NCI-H446 (cell line): ENCODE measurements at places on chromosomes 7 and 10.
A peak's percentile ranks its signal among the peaks of the same experiment; 100 is the strongest.

- DNase-seq: no peak
These were observed 294.8 kb upstream of the KLF6 start for GRCh38 chr10:4079803-4080202.

GRCh38 chr10:79407811-79408795, 37.3 kb downstream of the ZCCHC24 start:
- DNase-seq: no peak

GRCh38 chr10:88236121-88236743, 346.9 kb downstream of the RNLS start:
- DNase-seq: no peak

GRCh38 chr10:43942096-43942850, 293.6 kb upstream of the ZNF32 start:
- no peak for DNase-seq

DNA sequence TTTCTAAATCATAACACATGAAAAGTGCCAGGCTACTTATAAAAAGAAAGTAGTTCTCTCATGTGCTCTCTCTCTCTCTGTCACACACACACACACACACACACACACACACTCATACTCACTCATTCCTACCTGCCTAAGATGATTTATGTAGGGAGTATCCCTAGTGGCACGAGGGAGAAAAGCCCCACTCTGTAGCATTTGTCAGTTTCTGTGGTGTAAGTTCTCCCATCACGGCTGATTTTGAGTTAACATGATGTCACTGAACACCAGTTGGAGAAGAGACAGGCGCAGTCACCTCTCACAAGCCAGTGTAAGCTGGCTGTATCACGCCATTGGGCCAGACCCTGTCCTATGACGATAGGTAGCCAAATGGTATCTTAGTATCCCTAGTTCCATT, 395.4 kb downstream of the SFMBT2 start:
- DNase-seq: no peak

- DNase-seq: no peak
These were observed 37.8 kb downstream of the RSU1 start for GRCh38 chr10:16779384-16779915.

DNA sequence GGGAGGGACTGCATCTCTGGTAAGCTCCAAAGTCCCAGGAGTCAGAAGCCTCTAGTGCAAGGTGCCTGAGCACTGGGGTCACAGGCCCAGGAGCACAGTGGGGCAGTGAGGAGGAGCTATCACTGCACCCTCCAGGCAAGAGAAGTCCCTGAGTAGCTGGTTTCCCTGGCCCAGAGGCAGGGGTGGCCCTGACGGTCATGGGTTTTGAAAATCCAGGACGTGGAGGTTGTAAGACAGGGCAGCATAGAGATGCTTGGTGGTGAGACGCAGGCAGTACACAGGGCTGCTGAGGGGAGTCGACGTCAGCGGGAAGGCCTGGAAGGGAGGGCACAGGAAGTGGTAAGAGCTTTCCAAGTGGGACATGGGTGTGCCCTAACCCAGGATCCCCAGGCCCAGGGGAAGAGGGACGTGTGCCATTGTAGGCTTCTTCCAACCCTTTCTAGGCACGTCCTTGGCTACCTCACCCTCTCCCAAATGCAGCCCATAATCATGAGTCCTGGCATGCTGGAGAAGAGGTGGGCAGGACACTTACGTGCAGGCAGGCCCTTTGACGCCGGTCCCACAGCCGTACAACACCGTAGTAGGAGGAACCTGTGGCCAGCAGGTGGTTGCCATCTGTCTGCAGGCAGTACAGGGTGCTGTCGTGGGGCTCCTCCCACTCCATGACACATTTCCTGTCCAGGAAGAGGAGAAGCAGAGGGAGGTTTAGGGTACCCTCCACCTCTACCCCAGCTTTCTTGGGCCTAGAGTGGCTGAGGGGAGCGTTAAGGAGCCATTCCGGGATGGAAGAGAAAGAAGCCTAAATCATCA, 23.2 kb downstream of the DPCD start:
- DNase-seq: no peak

DNA sequence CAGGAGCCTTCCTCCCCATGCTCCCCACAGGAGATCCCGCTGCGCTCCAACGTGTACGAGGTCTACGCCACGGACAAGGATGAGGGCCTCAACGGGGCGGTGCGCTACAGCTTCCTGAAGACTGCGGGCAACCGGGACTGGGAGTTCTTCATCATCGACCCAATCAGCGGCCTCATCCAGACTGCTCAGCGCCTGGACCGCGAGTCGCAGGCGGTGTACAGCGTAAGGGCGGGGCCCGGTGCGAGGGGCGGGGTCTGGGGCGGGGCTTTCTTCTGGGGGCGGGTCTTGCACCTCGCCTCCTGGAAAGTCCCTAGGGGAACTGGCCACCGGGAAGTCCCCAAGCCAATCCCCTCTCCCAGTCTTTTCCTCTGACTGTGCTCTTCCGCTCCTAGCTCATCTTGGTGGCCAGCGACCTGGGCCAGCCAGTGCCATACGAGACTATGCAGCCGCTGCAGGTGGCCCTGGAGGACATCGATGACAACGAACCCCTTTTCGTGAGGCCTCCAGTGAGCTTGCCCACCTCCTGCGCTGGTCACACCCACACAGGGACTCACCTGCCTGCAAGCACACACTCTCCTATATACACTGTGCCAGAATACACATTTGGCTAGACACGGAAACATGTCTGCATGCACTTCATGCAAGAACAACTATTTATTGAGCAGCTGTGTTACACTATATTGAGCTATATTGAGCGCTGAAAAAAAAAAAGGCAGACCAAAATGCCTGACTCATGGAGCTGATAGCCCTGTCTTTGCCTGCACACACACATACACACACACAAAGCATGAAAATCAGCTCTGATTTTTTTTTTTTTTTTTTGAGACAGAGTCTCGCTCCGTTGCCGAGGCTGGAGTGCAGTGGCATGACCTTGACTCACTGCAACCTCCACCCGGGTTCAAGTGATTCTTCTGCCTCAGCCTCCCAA, 32.7 kb upstream of the VSIR start:
- no peak for DNase-seq

DNA sequence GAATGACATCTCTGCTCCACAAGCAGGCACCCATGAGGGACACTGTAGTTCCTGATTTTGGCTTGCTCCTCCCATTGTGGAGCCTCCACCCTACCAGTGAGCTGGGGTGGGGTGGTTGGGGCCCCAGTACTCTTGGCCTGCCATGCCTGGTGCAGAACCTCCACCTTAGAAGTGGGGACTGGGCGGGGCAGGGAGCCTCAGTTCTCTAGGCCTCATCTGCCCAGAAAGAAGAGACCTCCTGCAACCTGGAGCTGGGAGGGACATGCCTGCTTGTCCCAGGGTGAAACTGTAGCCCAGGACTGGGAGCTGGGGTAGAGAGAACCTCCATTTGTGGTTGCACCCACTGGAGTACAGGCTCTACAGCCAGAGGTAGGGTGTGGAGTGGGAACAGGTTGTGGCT, 14.4 kb downstream of the RAMP3 start:
- DNase-seq: no peak

DNA sequence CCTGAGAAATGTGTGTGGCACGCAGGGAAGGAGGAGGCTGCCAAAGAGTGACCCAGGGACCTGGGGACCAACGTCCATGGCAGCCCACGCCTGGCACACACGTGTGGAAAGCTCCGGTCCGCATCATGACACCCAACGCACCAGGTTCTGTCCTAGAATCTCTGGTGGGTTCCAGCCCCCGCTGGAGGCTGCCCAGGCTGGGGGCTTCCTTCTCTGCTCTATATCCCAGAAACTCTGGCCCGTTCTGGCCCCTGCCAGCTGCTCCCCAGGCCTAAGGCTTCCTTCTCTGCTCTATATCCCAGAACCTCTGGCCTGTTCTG, 261.8 kb downstream of the ELFN1 start:
- no peak for DNase-seq

DNA sequence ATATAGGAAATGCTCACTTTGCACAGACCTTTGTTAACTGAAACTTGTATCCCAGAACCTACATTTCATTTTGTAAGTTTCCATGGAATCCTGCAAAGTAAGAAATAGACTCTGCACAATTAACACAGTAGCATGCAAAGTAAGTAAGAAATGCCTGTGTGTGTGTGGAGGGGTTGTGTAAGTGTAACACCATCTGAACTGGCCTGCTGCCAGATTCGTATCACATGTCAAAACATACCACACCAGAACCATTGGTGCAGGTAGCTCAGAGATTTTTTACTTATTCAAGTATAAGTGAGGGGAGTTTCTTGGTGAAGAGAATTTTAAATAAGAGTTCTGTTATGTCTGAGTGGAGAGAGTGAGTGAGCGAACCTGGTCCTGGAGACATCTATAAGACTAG, 17.9 kb upstream of the DDX21 start:
- no peak for DNase-seq

DNA sequence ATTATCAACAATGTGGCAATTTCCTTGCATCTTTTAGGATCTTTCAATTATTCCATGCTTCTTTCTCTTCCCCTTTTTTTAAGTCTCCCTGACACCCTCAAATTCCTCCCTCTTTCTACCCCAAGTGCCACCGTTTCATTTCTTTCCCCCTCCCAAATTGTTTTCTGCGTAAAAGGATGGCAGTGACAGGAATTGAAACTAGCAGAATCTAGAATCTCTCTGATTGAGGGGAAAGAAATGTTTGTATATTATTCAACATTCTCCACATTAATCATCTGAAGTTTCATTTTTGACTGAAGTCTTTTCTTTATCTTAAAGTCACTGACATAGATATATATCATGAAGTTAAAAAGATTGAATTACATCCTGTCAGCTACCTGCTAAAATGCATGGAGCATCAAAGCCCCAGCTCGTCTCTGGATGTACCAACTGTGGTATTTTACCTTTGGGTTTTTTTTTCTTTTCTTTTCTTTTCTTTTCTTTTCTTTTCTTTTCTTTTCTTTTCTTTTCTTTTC, 633.5 kb downstream of the SORCS3 start:
- DNase-seq: no peak

- DNase-seq: no peak
These were observed 52.0 kb downstream of the GRK5 start for GRCh38 chr10:119259345-119259744.

DNA sequence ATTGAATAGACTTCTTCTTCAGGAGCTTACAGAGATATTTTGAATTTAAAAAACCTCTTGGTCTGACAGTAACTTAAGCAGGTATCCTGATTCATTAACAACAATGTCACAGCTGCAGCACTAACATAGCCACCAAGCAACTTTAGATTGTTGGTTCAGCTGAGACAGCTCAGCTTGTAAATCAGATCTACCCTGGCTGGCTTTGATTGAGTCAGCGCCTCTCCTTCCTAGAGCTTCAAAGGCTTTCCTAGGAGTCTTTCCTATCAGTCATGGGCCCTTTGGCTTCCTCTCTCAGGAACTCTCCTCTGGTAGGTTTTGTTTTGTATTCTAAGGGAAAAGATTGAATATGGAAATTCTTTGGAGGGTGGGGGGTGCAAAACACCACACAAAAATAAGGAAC, 70.7 kb upstream of the STEAP4 start:
- DNase-seq: no peak

DNA sequence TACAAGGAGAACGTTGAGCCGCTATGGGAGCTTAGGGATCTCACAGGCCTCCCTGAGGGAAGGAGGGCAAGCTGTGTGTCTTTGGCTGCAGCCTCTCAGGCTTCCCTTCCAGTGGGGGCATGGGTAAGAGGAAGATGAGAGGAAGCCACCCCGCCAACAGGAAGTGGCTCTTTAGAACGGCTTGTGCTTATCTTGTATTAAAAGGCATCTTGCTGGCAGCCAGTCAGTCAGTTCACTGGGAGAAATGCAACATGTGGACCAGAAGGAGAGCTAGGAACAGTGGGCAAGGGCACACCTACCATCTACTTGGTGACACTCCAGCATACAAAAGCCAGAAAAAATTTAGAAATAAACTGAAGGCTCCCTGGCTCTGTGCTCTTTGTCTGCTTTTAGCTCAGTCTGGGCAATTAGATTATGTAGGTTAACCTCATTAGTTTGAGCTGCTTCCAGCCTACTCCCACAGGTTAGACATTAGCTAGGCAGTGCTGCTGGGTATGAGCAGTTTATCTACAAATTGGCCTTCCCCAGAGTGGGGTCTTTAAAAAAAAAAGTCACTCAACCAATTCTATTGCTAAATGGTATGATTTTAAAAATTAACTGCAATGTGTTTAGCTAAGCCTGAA, 595.9 kb downstream of the KCNMA1 start:
- DNase-seq: no peak

GRCh38 chr10:95266674-95267095, 24.1 kb downstream of the PDLIM1 start:
- no peak for DNase-seq

GRCh38 chr7:42758124-42758523, 153.7 kb downstream of the C7orf25 start:
- DNase-seq: no peak

DNA sequence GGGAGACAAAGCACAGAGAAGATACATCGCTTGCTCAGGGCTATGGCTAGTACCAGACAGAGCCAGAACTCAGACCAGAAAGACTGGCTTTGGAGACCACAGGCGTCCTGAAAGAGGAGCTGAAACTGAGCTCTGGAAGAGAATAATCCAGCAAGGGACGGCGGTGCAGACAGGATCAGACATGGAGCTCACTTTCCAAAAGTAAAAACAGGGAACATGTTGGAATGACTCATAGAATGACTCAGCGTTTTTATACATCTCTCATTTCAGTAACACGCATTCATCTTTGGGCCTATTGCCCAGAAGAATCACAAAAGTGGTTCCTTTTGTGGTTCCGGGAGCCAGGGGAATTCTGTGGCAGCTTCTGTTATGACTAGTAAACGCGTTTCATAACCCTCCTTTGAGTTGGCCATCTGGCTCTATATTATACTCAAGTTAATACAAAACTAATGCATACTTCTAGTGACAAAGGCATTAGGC, 37.2 kb downstream of the PLEKHS1 start:
- peak; percentile 77 for DNase-seq

GRCh38 chr10:106023329-106023728, 1141.2 kb downstream of the SORCS1 start:
- DNase-seq: no peak

DNA sequence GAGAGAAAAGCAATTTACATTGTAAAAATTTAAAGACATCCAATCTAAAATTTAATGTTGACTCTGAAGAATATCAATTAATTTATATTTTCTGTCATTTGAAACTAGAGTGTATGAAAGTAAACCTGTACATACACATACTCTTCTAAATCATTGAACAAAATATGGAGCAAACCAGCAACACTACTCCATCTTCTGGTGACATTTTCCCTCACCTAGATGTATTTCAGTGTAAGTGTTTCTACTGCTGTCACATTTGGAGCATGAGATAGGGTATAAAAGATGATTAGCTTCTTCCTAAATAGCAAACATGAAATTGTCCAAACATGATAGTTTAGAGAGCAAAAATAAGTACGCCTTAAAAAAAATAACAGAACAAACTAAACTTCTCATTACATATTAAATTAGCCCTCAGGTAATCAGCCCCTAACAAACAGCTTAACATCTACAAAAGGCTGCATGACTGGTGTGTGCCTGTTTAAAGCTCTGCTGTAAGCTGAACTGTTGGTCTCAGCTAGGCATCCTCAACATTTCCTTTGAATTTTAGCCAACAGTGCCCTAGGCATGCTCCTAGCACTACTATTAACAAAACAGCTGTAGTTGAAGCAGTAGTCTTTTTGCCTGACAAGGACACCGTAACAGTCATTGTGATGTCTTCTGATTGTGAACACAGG, 189.8 kb downstream of the CTNNA3 start:
- DNase-seq: no peak

GRCh38 chr7:18395868-18396267, 99.7 kb upstream of the HDAC9 start:
- no peak for DNase-seq
